ENCODE measurements at places on chromosomes 4 and X. TPM values are rescaled to one million over a fixed set of nuclear protein-coding genes. Genes with fewer than 3 reads are reported as not detected.

The EVC2 gene
- total RNA-seq: 6.3 TPM

The ZC4H2 gene
- total RNA-seq: 6.7 TPM

The GAGE1 gene
- total RNA-seq: not detected

The MSX1 gene
- 2.5 TPM for total RNA-seq

The NALF2 gene
- not detected for total RNA-seq

The KLB gene
- total RNA-seq: 0.87 TPM

The SMIM31 gene
- total RNA-seq: not detected

The SLC2A9 gene
- total RNA-seq: 19.0 TPM

The KCNIP4 gene
- not detected for total RNA-seq

The HOPX gene
- 520 TPM for total RNA-seq

The GABRE gene
- 45.3 TPM for total RNA-seq

The CFP gene
- total RNA-seq: 14.9 TPM

The PLP2 gene
- total RNA-seq: 90.9 TPM

The CXCL6 gene
- not detected for total RNA-seq

The PTCHD1 gene
- 0.20 TPM for total RNA-seq

The MAP7D2 gene
- 0.26 TPM for total RNA-seq

The KIAA1210 gene
- not detected for total RNA-seq

The TLR2 gene
- total RNA-seq: 94.0 TPM

The NLRP2B gene
- total RNA-seq: not detected

The TCEAL1 gene
- total RNA-seq: 31.0 TPM

The SH3D19 gene
- total RNA-seq: 125 TPM

The ADGRL3 gene
- 4.0 TPM for total RNA-seq

The CT47B1 gene
- not detected for total RNA-seq

The OPHN1 gene
- total RNA-seq: 9.8 TPM

The FAAH2 gene
- total RNA-seq: 6.0 TPM

The NPY1R gene
- 4.6 TPM for total RNA-seq

The RBM46 gene
- total RNA-seq: not detected

The UGT2B11 gene
- total RNA-seq: not detected

The GSX2 gene
- not detected for total RNA-seq
